ENCODE measurements at places on chromosomes 2 and 18.

DNA sequence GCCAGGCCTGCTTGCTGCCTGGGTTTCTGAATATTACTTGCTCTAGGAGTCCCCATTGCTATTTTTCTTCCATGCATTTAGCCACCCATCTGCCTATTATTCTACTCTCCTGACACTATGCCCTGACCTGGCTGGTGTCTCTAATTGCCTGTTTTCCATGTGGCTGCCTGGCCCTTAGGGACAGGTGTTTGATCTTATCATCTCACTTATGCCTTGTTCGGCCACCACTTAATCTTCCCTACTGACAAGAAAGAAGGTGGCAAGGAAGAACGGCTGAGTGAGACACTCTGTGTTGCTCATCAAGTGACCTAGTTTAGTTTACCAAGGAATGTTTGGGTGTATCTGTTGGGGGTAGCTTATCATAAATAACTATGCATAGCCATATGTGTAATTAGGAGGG lies 50.4 kb upstream of the RAPH1 start:
- peaks cover 28% of the 10 kb centered on the region for H3K4me1 ChIP-seq
- DNase-seq = no peak
- no peaks in the 10 kb centered on the region for H3K27me3 ChIP-seq

DNA sequence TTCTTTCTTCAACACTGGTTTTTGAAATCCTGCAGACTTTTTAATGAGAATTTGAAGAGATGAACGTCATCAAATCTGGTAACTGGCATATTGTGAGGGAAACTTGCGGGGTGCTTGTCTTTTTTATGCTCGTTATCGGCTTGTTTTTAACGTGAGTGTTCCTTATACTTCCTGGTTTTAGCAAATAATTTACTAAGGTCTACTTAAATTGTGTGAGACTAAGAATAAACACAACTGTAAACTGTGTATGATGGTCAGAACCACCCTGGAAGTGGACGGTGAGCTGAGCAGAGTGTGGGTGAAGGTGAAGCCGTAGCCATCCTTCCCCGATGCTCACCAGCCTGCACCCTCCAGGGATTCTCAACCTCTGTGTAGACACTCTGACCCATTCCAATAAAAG lies 82.3 kb upstream of the CDC42EP3 start:
- peaks cover 11% of the 10 kb centered on the region for H3K4me1 ChIP-seq
- no peaks in the 10 kb centered on the region for H3K36me3 ChIP-seq
- no peak overlapping the region for H3K4me3 ChIP-seq
- no peak for DNase-seq
- no peaks in the 10 kb centered on the region for H3K27me3 ChIP-seq

GRCh38 chr2:40332191-40332826 lies 119.6 kb downstream of the SLC8A1 start:
- no peaks in the 10 kb centered on the region for H3K36me3 ChIP-seq
- H3K4me1 ChIP-seq = no peaks in the 10 kb centered on the region
- peak; percentile 57 for DNase-seq
- H3K4me3 ChIP-seq = no peak overlapping the region
- H3K27ac ChIP-seq = no peak overlapping the region

DNA sequence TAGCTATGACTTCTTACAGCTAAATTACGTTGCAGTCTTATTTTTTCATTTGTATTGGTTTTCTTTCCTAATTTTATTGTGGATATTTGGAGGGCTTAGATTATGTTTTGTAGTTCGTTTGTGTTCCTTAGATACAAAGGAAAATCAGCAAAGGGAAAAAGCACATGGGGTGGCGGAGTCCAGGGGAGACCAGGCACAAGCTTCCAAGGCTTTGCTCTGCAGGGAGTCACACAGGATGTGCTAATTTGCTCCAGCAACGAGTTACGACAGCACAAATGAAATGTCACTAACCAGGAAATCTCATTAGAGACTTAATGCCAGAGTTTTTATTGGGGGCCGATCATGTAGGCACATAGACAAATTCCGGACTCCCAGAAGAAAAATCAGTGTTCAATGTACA lies 60.5 kb upstream of the CABYR start:
- H3K27me3 ChIP-seq = no peaks in the 10 kb centered on the region
- peaks cover 25% of the 10 kb centered on the region for H3K36me3 ChIP-seq
- DNase-seq = no peak

- H3K4me1 ChIP-seq = peaks cover 32% of the 10 kb centered on the region
- no peak overlapping the region for H3K27ac ChIP-seq
- H3K27me3 ChIP-seq = no peaks in the 10 kb centered on the region
Measured at GRCh38 chr2:64260817-64261216, 116.6 kb upstream of the PELI1 start.

GRCh38 chr2:25885933-25886332 lies 7.6 kb upstream of the ASXL2 start:
- no peak overlapping the region for H3K4me3 ChIP-seq
- H3K27me3 ChIP-seq = no peaks in the 10 kb centered on the region
- no peak overlapping the region for H3K27ac ChIP-seq
- H3K4me1 ChIP-seq = no peaks in the 10 kb centered on the region
- peak; percentile 11 for DNase-seq

DNA sequence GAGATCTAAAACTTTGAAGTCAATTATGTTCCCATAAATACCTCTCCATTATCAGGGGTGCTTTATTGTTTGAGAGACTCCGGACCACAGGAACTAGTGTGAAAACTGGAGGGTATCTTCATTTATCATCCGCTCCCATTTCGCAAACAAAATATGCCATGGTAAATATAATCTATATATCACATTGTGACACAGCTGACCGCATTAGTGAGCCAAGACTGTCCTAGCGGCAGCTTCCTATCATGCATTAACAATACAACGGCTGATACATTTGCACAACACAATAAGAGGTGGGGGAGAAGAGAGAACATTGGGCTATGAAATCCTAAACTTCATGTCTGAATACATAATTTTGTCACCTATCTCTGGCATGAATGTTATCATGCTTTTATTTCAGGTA lies 29.5 kb downstream of the BCL11A start:
- no peak overlapping the region for H3K4me3 ChIP-seq
- H3K36me3 ChIP-seq = peaks cover 17% of the 10 kb centered on the region
- DNase-seq = no peak
- H3K4me1 ChIP-seq = peaks cover 5% of the 10 kb centered on the region

GRCh38 chr2:33673937-33674336 lies 74.8 kb upstream of the FAM98A start:
- H3K36me3 ChIP-seq = no peaks in the 10 kb centered on the region
- no peak overlapping the region for H3K4me3 ChIP-seq
- no peaks in the 10 kb centered on the region for H3K27me3 ChIP-seq
- peak; percentile 18 for DNase-seq
- H3K27ac ChIP-seq = no peak overlapping the region

DNA sequence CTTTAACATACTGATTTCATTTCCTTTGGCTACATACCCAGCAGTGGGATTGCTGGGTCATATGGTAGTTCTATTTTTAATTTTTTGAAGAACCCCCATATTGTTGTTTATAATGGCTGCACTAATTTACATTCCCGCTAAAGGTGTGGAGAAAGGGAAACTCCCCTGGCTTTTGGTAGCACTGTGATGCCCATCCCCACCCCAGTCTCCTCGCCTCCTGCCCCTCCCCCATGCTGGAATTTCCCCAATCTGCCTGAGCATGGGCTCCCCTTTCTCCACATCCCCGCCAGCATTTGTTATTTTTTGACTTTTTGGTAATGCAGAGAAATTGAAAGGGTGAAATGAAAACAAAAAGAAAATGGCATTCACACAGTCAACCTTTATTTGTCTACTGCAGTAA lies 30.0 kb upstream of the SULT1C4 start:
- no peaks in the 10 kb centered on the region for H3K36me3 ChIP-seq
- DNase-seq = no peak
- H3K4me3 ChIP-seq = no peak overlapping the region
- H3K27me3 ChIP-seq = no peaks in the 10 kb centered on the region
- H3K4me1 ChIP-seq = peaks cover 6% of the 10 kb centered on the region

DNA sequence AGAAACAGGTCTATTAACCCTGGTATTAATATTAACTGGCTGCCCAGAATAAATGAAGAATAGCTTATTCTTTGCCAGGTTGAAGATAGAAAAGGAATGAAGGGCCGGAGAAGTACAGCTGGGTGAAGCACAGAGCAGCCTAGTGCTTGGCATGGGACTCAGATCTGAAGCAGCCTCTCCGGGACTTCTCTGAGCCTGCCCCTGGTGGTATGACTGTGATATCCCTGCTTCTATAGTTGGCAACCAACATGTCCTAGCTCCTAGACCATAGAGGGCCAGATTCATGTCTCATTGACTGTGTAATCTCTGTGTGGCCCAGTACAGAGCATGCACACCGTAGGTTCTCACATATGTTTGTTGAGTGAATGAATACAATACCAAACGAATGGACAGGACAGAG lies 107.8 kb downstream of the MSH2 start:
- no peak for DNase-seq
- peaks cover 11% of the 10 kb centered on the region for H3K27me3 ChIP-seq
- no peak overlapping the region for H3K4me3 ChIP-seq
- H3K4me1 ChIP-seq = no peaks in the 10 kb centered on the region
- H3K36me3 ChIP-seq = no peaks in the 10 kb centered on the region

DNA sequence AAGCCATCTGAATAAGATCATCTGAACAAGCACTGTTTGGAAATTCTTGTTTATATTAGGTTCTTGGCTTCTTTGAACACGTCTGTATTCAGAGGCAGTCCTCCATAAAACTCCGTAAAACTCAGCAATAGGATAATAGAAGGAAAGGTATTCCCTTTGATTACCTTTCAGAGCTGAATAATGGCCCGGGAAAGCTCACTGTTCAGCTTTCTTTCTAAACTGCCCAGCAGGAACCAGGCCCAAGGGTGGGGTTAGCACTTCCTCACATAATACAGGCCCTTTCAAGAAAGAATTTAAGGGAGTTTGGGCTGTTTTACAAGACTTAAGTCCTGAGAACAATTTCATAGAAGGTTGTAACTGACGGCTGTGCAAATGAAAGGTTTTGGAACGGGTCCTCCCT lies 72.2 kb upstream of the PHLPP1 start:
- H3K4me3 ChIP-seq = no peak overlapping the region
- no peak for DNase-seq
- no peaks in the 10 kb centered on the region for H3K4me1 ChIP-seq
- no peak overlapping the region for H3K27ac ChIP-seq
- H3K27me3 ChIP-seq = no peaks in the 10 kb centered on the region

- H3K27me3 ChIP-seq = no peaks in the 10 kb centered on the region
- no peaks in the 10 kb centered on the region for H3K36me3 ChIP-seq
- H3K4me1 ChIP-seq = peaks cover 15% of the 10 kb centered on the region
- DNase-seq = no peak
- H3K27ac ChIP-seq = no peak overlapping the region
Measured at GRCh38 chr2:236968101-236968879, 117.4 kb upstream of the COPS8 start.

DNA sequence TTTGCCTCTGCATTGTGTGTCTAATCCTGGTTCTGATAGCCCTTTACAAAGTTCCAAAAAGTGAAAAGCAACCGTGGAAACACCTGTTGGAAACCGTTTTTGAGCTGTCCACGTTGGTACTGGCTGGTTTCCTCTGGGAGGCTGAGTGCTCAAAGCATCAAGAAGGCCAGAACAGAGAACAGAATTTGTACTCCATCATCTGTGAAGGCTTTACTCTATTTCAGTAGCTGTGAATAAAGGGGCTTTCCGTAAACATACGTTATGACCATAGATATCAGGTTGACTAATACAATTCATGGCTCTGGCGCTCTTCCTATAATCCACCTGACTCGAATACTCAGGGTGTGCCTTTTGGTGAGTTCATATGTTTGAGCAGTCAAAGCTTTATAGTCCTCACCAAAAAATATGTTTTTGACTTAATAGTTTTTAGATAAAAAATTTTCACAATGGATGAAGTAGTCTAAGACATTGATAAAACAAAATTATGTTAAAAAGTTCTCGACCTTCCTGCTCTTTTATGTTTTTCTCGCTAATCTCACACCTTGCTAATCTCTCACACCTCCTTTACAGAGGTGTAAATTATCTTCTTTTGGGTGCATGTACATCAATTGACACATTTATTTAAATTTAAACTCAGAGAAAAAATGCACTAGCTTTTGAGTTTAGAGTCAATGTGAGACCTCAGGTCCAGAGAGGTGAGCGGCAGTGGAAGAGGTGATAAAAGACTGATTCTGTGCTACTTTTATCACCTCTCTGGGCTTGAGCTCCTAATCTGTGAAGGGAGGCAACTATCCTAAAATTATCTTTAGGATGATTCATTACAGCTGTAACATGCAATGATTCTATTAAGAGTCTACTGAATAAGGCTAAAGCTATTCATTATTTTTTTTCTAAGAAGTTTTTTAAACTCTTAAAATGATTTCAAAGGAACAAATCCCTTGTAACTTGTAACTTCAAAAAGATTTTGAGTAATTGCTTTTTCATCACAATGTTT lies 65.3 kb downstream of the CXCR4 start:
- no peaks in the 10 kb centered on the region for H3K36me3 ChIP-seq
- DNase-seq = no peak
- no peak overlapping the region for H3K27ac ChIP-seq
- H3K27me3 ChIP-seq = no peaks in the 10 kb centered on the region
